ENCODE measurements at places on chromosomes 5 and 9.

DNA sequence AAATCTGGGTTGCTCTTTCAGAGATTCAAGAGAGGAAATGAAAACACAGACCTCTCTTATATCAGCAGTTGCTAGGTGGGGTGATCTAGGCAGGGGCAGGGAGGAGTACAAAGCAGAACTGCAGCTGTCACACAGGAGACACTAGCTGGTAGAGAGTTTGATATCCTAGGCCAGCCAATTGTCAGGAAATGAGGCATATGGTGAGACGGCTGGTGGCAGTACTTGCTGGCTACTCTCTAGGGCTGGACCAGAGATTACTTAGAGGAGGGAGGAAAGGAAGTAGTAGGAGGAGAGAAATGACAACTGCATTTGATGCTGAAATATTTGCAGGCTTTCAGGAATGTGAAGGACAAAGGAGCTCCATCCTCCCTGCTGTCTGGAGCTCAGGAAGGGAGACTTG lies 113.8 kb downstream of the TRIM32 start:
- DNase-seq: no peak

- DNase-seq: no peak
Observed at GRCh38 chr5:180026320-180026719, 45.2 kb downstream of the RNF130 start.

- no peak for DNase-seq
Observed at GRCh38 chr5:151082282-151082902, 1.6 kb upstream of the TNIP1 start.

DNA sequence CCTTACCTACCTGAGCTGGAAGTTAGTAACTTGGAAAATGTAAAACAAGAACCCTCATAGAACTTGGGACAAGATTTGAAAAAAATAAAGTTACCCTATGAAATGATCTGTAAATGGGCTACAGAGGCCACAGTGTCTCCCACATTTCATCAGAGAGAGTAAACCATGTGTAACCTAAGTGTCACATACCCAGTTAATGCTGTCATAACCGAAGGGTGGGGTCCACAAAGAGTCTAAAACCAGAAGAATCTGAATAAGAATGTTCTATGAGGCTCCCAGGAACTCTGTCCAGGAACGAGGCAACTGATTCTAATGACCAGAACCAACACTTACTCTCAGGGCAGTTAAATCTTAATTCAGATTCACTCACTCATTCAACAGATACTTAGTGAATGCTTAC lies 1.0 kb upstream of the FAM13B start:
- DNase-seq: no peak

- peak; percentile 37 for DNase-seq
Observed at GRCh38 chr5:98927242-98927988, 1.4 kb downstream of the CHD1 start.

DNA sequence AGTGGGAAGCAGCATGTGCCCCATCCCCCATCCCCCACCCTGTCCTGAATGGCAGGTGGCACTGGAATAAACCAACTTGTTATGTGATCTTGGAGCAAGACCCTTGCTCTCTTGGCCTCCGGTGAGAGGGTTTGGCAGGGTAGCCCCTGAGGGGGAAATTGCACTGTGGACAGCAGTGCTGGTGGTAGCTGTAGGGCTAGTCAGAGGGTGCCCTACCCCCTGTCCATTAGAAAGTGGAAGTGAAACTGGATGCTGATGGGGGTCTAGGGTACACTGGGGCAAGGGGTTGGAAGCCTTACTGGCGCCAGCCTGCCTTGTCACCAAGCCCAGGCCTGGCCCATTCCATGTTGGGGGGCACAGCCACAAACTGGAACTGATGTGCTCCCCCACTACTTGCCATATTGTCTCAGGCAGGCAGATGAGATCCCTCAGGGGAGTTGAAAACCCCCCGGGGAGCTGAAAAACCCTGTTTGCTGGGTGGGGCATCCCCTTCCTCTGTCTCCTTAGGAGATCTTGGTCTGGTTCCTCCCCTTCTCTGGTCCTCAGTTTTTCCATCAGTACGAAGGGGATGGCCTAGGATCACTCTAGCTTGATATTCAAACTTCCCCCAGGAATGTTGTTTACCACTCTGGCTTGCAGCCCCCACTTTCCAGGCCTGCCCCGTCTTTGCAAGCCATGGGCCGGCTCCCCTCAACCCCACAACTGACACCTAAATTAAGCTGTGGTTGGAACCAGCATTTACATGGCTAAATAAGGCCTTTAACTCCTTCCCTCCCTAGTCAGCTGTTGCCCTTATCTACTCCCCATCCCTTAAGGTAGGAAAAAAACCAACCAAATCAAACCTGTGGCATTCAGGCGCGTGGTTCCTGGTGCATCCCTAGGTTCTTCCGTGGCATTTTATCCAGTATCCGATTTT lies 14.4 kb upstream of the SYNPO start:
- DNase-seq: no peak

GRCh38 chr9:76586390-76587314 lies 127.7 kb downstream of the GCNT1 start:
- DNase-seq: no peak

GRCh38 chr9:76161106-76161505 lies 233.1 kb downstream of the RFK start:
- no peak for DNase-seq

GRCh38 chr9:99595796-99596195 lies 225.9 kb upstream of the NR4A3 start:
- DNase-seq: no peak

DNA sequence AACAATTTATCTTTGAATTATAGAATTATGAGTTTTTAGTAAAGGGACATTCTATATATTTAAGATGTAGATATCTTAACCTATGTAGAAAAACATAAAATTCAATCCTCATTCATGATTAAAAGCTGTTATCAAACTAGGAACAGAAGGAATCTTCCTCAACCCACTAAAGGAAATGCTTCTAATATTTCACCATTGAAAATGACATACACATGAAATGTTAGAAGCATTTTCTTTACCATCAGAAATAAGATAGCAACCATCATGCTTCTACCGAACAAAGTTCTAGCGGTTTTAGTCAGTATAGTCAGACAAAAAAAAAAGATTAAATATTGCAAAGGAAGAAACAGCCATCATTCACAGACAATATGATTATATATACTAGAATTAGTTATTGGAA lies 32.2 kb downstream of the SHOC1 start:
- no peak for DNase-seq

- DNase-seq: no peak
Observed at GRCh38 chr9:71647094-71647591, 121.2 kb downstream of the CEMIP2 start.

- no peak for DNase-seq
Observed at GRCh38 chr5:22844636-22845035, 8.5 kb downstream of the CDH12 start.

- no peak for DNase-seq
Observed at GRCh38 chr9:100221538-100221937, 122.5 kb downstream of the INVS start.

DNA sequence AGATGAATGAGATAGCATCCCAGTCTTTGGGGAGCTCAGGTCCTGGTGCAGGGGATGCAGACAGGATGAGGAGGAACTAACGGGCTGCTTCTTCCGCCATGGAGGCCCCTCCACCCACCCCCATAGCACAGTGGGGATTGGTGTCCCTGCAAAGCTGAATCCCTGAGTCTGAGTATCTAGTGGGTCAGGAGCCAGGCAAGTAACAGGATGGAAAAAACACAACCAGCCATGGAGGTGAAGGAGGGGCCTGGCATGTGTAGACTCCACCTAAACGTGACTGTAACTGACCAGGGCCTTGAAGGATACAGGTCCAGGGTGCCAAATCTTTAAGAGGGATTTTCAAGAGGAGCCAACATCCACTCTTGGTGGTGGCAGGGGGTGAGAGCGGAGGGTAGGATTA lies 327.8 kb upstream of the MSX2 start:
- no peak for DNase-seq

GRCh38 chr5:135242021-135242865 lies 156.8 kb downstream of the MACROH2A1 start:
- DNase-seq: no peak

DNA sequence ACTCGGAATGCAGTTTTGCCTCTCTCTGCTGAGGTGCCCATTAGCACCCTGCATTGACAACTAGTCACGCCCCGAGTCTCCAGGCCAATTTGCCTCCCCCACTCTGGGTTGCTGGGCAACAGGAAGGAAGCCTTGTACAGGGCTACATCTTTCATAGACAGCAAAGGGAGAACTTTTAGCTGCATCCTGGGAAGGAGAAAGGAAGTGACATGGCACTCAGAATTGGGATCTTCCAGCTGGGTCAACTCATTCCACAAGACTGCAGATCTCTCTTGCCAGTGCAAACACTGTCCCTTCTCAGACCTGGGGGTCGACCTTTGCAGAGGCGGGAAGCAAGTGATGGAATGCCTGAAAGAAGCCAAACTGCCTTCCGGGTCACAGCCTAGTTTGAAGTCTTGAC lies 282.0 kb downstream of the SLIT3 start:
- DNase-seq: no peak

- no peak for DNase-seq
Observed at GRCh38 chr5:53381-54174, 38.4 kb upstream of the PLEKHG4B start.

GRCh38 chr5:24817966-24818365 lies 173.2 kb upstream of the CDH10 start:
- no peak for DNase-seq

- DNase-seq: no peak
Observed at GRCh38 chr9:106487266-106487665, 375.7 kb upstream of the ZNF462 start.

DNA sequence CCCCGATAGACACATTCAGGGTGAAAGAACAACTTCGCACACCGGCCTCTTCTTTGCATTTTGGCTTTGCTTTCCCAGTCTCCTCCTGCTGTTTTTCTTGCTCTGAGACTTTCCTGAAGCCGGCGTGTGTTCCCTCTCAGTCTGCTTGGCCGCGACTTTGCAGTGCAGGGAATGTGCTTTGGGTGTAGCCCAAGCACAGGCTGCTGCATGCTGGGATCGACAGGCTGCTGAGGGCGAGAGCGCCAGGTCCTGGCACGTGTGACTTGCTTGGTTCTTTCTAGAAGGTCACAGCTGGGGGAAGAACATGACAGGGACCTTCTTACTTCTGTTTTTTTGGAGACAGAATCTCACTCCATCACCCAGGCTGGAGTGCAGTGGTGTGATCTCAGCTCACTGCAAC lies 40.6 kb downstream of the TENT4A start:
- DNase-seq: no peak

DNA sequence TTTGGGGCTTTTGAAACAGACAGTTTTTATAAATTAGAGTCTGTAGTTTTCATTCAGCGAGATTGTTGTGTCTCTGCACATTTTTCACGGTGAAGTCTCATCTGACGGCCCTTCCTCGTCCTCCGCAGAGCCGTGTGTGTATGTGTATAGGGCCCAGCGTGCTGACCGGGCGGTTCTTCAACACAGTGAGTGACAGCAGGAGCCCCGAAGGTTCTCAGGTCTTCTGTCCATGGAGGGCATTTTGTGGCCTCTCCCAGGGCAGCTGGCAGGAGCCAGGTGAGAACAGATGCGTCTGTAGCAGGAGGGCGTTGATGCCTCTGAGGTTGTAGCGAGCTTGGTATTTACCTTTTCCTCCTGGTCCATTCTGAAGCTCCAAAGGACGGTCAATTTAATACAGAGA lies 116.0 kb upstream of the LPCAT1 start:
- no peak for DNase-seq

GRCh38 chr5:96629774-96630173 lies 32.4 kb upstream of the CAST start:
- no peak for DNase-seq

- DNase-seq: no peak
Observed at GRCh38 chr5:168086104-168086610, 205.3 kb upstream of the WWC1 start.

GRCh38 chr9:70531311-70531710 lies 116.9 kb upstream of the KLF9 start:
- no peak for DNase-seq

GRCh38 chr9:2155966-2156365 lies 140.8 kb downstream of the SMARCA2 start:
- DNase-seq: no peak

DNA sequence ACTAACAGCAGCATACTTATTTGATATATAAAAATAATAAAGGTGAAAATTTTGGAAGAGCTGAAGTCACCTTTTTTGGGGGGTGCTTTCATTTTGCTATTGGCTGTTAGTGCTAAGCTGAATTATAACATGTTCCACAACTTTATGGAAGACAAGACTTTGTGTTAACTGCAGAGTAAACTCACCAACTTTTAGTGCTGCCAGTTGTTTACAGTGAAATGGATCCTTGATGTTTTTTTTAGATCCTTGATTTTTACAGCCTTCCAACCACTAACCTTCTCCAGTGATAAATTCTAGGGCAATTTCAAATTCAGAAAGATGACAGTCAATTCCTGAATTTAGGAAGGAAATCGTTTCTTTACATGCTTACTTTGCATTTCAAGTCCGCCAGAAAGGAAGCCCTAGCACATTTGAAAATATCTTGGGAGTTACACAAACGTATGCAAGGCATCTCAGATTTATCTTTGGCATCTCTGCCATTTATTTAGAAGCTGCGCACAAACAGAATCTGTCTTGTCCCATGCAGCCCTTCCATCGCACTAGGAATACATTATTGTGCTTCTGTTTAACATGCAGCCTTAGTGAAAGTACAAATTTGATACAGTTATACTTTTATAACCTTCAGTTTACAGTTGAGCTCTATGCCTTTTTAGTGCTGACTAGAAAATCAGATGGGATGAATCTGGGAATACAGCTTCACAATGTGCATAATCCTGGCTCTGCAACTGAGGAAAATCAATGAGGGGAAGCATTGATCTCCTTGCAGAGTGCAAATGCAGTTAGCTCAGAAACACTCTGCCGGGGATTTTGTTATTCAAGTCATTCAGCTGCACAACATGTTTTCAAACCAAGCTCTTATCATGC lies 142.4 kb upstream of the ZNF608 start:
- DNase-seq: no peak

DNA sequence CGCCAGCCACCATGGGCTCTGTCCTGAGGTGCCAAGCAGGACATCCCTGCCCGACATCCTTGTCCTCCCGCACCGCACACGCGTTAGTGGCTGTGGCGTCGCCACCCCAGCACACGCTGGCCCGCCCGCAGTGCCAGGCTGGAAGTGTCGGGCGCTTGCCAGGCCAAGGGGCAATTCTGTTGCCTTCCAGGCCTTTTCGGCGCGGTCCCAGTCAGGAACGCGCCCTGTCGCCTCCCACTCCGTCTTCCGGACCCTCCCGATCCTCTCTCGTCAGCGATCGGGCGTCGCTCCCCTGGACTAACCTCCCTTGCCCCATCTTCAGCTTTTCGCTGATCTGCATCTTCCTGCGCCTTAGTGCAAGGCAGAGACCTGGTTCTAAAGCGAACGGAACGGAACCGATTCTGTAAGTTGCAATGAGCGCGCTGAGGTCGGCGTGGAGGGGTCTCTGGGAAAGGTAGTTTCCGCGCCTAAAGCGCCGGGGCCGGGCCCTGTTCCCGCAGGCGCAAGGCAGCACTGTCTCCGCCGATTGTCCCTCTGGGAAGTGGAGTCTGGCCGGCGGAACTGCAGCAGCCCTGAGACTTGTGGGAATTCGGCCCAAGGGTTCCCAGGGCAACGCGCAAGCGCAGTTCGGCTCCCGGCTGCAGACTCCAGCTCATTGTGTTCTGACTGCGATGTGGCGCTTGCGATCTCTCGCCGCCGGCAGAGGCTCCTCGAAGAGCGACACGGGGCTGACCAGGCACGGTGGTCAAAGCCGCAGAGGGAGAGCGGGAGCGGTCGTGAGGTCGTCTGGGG lies at the start of gene ZNF454:
ZNF454 (plus strand) TSS at position 630 of the 792 bp plus-strand sequence. CDS start 1,594 bp downstream, outside the sequence.
- no peak for DNase-seq
